Stimulated activated CD8-positive, alpha-beta memory T cell treated with anti-CD3 and anti-CD28 coated beads, Interleukin-4, amount 100 ng/mL, for 1 hour (primary cell): ENCODE measurements at places on chromosomes 3 and 15.

DNA sequence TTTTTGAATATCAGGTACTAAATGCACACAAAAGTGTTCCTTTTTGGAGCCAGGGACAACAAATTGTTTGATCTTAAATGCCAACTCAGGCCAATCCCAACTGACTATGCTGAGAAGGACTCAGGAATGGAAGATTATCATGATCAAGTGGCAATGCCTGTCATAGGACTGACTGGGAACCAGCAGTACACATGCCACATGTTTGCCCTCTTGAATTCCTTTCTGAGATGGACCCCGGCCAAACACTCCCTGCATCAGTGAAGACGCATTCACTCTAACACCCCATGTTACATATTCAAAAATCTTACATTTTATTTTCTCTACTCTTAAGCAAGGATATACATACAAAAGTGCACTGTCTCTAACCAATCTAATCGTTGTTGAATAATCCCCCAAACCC, 36.1 kb downstream of the CLDN18 start:
- no peak for DNase-seq

GRCh38 chr15:52011711-52012144, 7.3 kb upstream of the MAPK6 start:
- DNase-seq = no peak

GRCh38 chr3:18618723-18619122, 193.6 kb upstream of the SATB1 start:
- DNase-seq = no peak

- DNase-seq = no peak
Measured at GRCh38 chr3:107347751-107348150, 29.5 kb upstream of the CCDC54 start.

- DNase-seq = peak; percentile 46
Measured at GRCh38 chr15:89358755-89359439, 24.3 kb upstream of the POLG start.

DNA sequence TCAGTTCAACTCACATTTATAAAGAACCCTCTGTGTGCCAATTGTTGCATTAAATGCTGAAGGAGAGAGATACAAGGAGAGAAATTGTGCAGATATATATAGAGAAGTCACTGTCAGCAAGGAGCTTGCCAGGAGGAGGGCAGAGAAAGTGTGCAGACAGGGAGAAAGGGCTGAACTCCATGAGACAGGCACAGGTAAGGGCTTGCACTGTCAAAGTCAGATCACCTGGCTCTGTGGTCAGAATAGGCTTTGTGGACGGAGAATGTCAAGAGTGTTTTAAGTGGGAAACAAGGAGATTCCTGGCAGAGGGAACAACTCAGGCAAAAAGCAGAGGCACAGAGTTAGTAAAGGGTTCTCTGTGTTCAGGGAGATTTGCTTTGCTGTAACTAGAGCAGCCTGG, 303.0 kb upstream of the TPRG1 start:
- DNase-seq = no peak

- no peak for DNase-seq
Measured at GRCh38 chr3:134197681-134198261, 52.9 kb downstream of the RYK start.

DNA sequence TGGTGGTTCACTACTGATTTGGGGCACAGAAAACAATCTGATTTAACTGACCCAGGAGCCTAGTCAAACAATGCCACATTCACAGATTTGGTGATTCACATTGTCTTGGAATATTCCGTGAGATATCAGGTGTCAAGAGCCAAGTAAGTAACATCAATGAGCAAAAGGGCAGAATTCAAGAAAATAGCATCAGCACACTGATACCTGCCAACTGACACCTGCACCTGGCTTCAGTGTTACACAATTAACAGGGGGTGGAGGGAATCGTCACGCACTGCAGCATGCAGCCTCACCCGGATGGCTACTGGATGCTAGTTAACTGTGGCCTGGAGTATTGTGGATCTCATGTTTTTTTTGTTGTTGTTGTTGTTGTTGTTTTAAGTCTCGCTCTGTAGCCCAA, 17.6 kb downstream of the CCNL1 start:
- no peak for DNase-seq

- no peak for DNase-seq
Measured at GRCh38 chr15:79265987-79266579, 16.4 kb upstream of the ANKRD34C start.
